SHP77 treated with DMSO at 0.1 percent for 48 hours (cell line): ENCODE measurements at places on chromosomes 11 and 22.

- DNase-seq, result peak; percentile 22
Observed at GRCh38 chr11:60563553-60564235, 48.5 kb downstream of the MS4A13 start.

- DNase-seq, result no peak
Observed at GRCh38 chr11:62547691-62548281, 1.2 kb upstream of the AHNAK start.

DNA sequence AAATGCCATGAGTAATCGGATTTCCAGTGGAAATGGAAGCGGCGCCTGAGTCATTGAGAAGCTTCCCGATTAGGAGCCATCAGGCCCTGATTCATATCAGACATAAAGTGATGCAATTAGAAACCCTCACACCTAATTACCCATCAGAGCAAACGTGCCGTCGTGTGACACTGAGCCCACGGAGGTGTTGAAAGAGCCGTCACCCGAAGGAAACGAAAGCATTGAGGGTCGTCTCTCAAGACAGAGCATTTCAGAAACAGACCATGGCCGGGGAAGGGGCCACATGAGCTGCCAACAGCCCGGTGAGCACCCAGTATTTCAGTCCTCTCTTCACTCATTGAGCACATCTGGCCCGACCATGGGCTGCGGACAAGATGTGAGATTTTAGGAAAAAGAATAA lies 829.3 kb downstream of the TBC1D22A start:
- DNase-seq, result no peak

DNA sequence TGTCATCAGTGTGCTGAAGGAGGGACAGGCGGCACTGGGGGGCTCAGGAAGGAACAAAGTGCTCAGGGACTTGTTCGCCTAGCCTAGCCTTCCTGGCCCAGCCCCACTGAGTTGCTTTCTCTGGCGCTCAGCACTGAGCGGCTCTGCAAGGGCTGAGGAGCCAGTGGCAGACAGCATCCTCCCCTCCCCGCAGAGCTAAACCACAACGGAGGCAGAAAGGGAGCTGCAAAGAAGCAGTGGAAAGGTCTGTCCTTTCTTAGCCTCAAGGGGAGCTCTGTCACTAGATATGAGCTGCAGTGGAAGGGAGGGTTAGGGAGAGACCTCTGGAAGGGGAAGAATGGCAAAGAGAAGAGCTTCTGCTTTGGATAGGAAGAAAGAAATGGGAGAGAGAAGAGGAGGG lies 89.7 kb upstream of the PHOX2A start:
- DNase-seq, result no peak

GRCh38 chr22:32480238-32480637 lies 5.6 kb downstream of the FBXO7 start:
- no peak for DNase-seq

- no peak for DNase-seq
Observed at GRCh38 chr22:19980766-19981165, 35.9 kb downstream of the ARVCF start.

DNA sequence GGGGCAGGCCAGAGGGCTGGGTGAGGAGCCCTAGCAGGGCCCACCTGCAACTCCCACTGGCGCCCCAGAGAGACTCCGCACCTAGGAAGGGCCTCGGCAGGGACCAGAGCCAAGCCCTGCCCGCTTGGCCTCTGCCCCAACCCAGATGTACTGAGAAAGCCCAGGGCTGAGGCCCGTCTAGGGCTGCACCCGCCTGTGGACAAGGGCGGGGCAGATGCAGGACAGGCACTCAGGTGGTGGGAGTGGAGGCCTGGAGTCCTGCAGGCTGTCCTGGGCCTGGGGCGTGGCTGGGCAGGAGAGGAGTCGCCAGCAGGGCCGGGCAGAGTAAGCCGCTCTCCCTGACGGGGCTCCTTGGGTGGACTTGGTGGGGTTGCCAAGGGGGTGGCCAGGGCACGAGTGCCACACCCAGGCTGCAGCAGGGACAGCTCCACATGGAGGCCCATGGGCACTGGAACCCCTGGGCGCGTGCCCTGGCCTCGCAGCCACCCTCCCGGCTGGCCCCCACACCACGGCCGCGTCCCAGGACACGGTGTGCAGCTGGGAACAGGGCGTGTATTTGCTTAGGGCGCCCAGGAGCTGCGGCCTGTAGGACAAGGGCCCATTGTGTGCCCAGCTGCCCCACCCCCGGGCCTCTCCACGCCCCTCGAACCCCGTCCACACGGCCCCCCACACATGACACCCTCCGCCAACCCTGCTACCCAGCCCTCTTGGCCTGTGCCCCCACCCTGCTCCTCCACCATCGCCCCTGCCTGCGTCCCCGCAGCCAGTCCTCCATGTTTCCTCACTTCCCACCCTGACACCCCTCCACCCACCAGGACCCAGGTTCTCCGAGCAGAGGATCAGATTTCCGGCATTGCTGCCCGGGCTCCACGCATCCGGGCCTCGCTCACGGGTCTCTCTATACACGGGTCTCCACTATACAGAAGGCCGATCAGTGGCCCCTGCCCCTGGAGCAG lies 11.3 kb upstream of the PIM3 start:
- DNase-seq, result no peak

DNA sequence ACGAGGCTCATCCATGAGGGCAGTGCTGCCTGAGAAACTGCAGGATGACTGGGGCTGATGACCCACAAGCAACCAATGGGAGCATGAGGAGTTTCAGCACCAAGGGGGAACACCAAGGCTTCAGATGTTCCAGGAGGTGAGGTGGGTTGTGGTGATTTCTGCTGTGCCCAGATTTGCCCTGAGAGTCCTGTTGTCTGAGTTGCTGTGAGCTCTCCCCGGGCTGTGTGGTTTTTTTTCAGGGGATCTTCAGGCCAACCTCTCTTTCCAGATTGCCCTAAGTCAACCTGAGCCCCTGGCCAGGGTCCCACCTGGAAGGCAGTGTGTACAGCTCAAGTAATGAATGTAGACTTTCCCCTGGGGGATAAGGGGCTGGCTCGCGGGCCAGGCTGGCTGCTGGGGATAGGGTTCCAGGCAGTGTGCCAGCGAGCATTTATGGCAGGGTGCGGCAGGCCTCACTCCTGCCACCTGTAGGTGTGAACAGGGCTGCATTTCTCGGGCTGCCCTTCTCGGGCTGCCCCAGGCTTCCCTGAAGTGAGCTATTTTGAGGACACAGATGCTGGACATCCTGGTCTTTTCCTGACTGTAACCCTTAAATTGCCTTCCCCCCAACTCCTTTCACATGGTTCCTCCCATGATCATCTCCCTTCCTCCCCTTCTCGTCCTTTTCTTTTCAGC lies 9.8 kb downstream of the SLC22A6 start:
- DNase-seq, result peak; percentile 49

DNA sequence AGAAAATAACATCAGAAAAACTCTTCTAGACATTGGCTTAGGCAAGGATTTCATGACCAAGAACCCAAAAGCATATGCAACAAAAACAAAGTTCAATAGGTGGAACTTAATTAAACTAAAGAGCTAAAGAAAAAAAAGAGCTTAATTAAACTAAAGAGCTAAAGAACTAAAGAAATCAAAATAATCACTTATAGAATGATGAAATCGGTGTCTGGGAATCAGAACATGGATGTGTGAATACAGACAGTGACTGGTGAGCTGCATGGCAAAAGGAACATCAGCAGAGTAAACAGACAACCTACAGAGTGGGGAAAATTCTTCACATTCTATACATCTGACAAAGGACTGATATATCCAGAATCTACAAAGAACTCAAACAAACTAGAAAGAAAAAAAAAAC lies 41.4 kb downstream of the ZNF280B start:
- no peak for DNase-seq

GRCh38 chr22:17672417-17672991 lies 33.9 kb downstream of the BCL2L13 start:
- DNase-seq, result no peak
